GM23248 (cell line): ENCODE measurements at places on chromosomes 11 and 22. TPM values are rescaled to one million over a fixed set of nuclear protein-coding genes. Genes with fewer than 3 reads are reported as not detected.

- peak; percentile 26 for DNase-seq
These were observed 562 bp downstream of the SHANK2 start for GRCh38 chr11:71251761-71252268.

- no peak for DNase-seq
These were observed 115.5 kb downstream of the TEAD1 start for GRCh38 chr11:12789596-12790215.

DNA sequence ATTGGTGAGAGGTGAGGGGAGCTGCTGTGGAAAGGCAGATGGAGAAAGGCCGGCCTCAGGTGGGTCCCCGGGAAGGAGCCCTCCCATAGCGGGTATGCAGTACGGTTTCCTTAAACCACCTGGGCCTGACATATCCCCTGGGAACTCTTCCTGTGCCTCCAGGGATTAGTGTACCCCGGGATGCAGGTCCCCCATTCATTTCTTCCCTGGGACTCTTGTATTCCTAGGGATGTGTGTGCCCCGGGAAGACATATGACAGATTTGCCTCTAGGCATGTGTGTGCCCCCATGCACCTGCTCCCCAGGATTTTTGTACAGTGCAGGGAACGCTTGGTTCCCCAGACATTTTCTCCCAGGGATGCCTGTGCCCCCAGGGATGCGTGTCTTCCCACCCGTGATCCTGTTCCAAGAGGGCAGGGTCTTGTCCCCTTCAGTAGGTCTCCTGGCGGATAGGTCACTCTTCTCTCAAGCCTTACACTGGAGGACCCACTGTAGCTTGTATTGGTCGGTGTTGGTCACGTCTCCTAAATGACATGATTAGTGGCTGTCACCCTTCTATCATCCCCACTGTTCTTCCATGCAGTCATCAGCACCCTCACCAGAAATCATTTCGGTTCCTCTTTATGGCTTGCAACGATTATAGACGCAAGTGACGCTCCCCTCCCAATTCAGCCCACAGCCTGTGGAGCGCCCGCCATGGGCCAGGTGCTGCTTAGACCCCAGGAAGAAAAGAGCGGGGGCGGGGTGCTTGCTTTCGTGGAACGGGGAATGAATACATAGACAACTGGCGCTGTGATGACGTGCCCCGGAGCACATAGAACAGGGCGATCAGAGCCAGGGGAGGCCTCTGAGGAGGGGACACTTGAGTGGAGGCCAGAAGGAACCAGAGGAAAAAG, 1.3 kb downstream of the PARVB start:
- DNase-seq: peak; percentile 16

- no peak for DNase-seq
These were observed 25.0 kb downstream of the ARHGAP8 start for GRCh38 chr22:44777364-44777755.

GRCh38 chr22:37731804-37732471, 35.1 kb downstream of the TRIOBP start:
- no peak for DNase-seq

DNA sequence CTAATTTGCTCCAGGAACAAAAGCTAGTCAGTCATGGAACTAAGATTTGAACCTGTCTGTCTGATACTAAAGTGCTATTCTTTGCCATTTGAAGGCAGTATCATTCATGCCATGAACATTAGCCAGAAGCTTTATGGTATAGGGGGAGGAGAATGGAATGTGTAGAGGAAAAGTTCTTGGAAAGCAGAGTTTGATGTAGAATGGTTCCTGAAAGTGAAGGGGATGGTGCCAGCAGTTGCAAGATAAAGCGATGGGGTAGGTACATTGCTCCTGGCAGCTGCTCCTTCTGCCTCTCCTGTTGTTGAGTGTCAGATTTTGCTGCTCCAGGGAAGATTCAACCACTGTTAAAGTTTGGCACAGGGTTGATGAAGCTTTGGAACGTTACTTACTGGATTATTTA, 53.4 kb downstream of the ARHGAP42 start:
- DNase-seq: no peak

DNA sequence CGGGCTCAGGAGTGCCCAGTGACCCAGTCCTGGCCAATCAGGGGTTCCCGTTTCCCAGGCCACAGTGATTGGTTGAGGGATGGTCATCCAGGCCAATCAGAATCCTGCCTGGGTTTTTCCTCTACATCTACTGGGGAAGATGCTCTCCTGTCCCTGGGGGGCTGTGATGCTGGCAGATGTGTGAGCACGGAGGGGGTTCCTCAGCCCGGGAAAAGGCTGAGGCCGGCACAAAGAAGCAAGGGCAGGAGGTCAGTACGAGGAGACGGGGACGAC, 171.2 kb downstream of the CTTN start:
- no peak for DNase-seq

GRCh38 chr11:16817351-16817750, 78.9 kb downstream of the C11orf58 start:
- DNase-seq: no peak

DNA sequence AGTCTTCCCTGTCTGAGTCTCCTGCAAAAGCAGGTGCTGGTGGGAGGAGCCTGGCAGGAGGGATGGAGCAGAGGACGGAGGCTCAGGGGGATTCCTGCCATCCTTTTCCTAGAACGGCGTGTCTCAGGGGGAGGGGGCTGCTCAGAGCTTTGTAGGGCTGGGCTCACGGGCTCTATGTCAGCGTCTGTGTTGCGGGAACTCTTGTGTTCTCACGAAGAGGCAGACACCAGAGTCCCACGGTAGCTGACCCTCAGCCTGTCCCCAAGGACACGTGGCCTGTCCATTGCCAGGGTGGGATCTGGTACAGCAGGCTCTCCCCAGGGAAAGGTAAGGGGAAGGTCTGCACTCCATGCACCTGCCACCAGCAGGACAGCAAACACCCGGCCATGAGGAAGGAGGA, 1505.2 kb downstream of the TBC1D22A start:
- no peak for DNase-seq

- no peak for DNase-seq
These were observed 77.4 kb downstream of the SWAP70 start for GRCh38 chr11:9741260-9741659.

DNA sequence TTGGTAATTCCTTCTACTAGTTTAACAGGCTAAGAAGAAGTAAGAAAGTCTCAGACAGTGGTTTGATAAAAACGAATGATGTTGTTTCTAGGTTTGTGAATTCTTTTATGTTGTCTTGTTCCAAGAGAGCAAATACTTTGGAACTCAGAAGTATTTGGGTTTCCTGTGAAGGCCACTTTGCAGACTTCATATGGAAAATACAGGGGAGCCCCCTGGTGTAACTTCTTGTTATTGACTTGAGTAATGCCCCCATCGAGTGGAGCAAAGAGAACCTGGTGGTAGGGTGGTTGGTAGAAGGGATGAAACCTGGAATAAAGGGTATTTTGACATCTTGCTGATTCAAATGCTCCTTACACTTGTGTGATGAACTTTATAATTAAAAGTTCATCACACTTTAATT, 40.0 kb upstream of the PTH start:
- DNase-seq: peak; percentile 2

- peak; percentile 20 for DNase-seq
These were observed 627 bp downstream of the RNF215 start for GRCh38 chr22:30386608-30386959.

GRCh38 chr11:65698205-65698604, 13.8 kb upstream of the KAT5 start:
- no peak for DNase-seq

GRCh38 chr22:25536589-25536988, 27.9 kb upstream of the GRK3 start:
- DNase-seq: peak; percentile 16

GRCh38 chr22:48237466-48238283, 1475.2 kb downstream of the TBC1D22A start:
- no peak for DNase-seq

GRCh38 chr11:126146454-126147192, 64.8 kb downstream of the RPUSD4 start:
- no peak for DNase-seq

DNA sequence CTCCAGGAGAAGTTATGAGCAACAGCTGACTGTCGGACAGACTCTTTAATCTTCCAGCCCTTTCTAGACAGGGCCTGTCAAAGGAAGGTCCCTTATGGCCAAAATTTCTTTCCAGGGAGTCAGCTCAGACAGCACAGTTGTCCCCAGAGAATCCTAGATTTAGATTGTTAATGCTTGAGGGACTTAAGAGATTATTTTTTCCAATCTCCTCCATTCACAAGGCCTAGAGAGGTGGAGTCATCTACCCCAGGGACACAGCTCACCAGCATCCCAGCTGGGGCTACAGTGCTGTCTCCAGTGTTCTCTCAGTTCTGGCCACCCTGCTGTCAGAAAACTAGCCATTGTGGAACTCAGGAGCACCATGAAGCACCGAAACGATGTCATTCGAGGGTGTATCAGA, 7.8 kb downstream of the DSCAML1 start:
- DNase-seq: no peak

DNA sequence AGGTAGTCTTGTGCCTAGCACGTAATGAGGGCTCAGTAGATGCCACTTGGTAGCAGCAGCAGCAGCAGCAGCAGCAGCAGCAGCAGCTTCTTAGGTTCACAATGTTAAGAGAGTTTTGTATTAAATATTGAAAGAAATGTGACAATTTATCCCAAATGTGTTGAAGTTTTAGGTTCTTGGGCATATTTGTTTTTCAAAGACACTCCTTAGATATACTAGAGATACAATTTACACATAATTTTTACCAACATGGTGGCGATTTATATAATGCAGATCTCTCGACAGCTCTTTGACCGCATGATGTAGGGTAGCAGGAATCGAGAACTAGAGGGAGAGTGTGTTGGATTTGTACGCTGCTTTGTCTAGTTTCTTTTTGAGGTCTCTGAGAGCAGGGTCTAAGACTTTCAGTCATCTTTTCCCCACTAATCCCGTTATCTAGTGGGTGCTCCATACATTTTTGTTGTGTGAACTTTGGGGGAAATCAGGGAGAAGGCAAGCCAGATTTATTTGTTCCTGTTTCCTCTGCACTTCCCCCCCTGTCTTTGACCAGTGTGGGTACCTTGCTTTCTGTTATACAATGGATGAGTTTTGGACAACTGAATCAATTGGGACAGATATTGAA, 1.4 kb downstream of the FDX1 start:
- DNase-seq: peak; percentile 32

GRCh38 chr11:88402192-88402715, 64.7 kb upstream of the CTSC start:
- DNase-seq: peak; percentile 84

- peak; percentile 4 for DNase-seq
These were observed 114.7 kb downstream of the BUD13 start for GRCh38 chr11:116657842-116658825.

GRCh38 chr11:88378422-88379066, 41.0 kb upstream of the CTSC start:
- DNase-seq: peak; percentile 3

Gene LDHAL6A
- total RNA-seq: not detected in 2 replicates

Gene ABCG4
- total RNA-seq: not detected in 2 replicates

Gene TTC38
- 27.6 and 34.0 TPM in 2 replicates for total RNA-seq

Gene FXYD2
- total RNA-seq: not detected in 2 replicates

Gene FLRT1
- total RNA-seq: 0.22 TPM in 1 of 2 replicates, not detected in the other

Gene OR4C15
- not detected in 2 replicates for total RNA-seq

Gene B4GAT1
- total RNA-seq: 32.0 and 45.3 TPM in 2 replicates

Gene TRIM5
- total RNA-seq: 10.7 and 11.9 TPM in 2 replicates

Gene UBASH3B
- total RNA-seq: 17.7 and 19.7 TPM in 2 replicates

Gene CATSPERZ
- total RNA-seq: not detected in 2 replicates

Gene SAA2
- not detected in 2 replicates for total RNA-seq

Gene NKAPD1
- total RNA-seq: 20.6 and 39.4 TPM in 2 replicates

Gene TNNT3
- total RNA-seq: not detected in 2 replicates

Gene HPX
- 0.22 and 1.1 TPM in 2 replicates for total RNA-seq

Gene CFAP68
- total RNA-seq: 7.6 and 9.9 TPM in 2 replicates
